ENCODE measurements at places on chromosomes 6 and 20.

- DNase-seq = no peak
Measured at GRCh38 chr6:157823528-157824370, 703 bp downstream of the SNX9 start.

- no peak for DNase-seq
Measured at GRCh38 chr6:158808442-158808833, 10.7 kb downstream of the EZR start.

DNA sequence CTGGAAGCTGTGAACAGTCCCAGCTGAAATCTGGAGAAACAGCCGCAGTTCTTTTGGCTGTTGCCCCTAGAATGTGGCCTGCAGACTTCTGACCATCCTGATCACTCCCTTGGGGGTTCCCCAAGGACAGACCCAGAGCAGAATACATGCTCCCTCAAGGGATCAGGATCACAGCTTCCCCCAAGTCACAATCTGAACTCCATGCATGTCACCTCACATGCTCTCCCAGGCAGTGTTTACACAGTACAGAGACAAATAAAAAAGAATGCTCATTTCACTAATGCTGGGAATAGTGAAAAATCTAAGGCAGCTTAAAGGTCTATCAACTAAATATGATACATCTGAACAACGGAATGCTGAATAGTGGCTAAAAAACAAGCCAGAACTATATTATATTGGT is 20.5 kb downstream of the SPAG4 start:
- DNase-seq = no peak

- DNase-seq = no peak
Measured at GRCh38 chr20:44448753-44449546, 26.7 kb upstream of the TTPAL start.

DNA sequence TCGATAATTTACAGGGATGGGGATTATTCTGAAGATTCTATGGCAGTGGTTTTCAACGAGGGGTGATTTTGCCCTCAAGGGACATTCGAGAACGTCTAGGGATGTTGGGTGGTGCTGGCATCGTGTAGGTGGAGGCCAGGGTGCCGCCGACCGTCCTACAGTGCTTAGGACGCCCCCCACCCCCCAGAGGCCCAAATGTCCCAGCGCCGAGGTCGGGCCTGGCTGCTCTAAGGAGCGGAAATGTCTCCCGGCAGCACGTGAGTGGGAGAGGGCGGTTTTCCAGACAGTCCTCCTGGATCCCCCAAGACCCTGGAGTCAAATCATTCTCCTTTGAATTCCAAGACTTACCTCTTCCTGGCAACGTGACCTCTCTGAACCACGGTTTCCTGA is 101.9 kb downstream of the CDH4 start:
- DNase-seq = peak; percentile 49

DNA sequence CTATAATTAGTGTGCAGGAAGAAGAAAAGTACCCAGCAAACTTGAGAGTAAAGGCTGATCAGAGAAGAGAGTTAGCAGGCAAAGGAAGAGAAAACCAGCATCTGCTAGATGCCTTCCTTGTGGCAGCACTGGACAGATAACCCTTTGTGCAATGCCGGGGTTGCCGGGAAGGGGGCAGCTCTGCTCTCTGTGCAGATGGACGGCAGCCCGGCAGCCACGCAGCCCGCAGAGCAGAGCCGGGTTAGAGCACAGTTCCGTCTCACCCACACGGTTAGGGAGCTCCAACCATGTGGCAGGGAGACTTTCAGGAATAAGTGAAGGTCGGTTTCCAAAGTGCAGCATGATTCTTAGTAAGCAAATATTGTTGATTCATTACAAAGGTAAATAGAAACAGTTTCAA is 80.0 kb upstream of the RPS6KA2 start:
- peak; percentile 80 for DNase-seq

Measured in posterior vena cava (tissue), 2 donors.